Stimulated activated CD4-positive, alpha-beta T cell treated with anti-CD3 and anti-CD28 coated beads, Interleukin-12 subunit alpha, Interleukin-12 subunit beta, amount 100 ng/mL, for 48 hours (primary cell): ENCODE measurements at places on chromosomes 5 and 9.

GRCh38 chr9:125497906-125498305 is 209.1 kb downstream of the MAPKAP1 start:
- no peak for DNase-seq

- DNase-seq: no peak
Measured at GRCh38 chr9:21555911-21556310, 73.8 kb upstream of the IFNE start.

GRCh38 chr9:118561051-118561450 is 808.2 kb downstream of the BRINP1 start:
- no peak for DNase-seq

DNA sequence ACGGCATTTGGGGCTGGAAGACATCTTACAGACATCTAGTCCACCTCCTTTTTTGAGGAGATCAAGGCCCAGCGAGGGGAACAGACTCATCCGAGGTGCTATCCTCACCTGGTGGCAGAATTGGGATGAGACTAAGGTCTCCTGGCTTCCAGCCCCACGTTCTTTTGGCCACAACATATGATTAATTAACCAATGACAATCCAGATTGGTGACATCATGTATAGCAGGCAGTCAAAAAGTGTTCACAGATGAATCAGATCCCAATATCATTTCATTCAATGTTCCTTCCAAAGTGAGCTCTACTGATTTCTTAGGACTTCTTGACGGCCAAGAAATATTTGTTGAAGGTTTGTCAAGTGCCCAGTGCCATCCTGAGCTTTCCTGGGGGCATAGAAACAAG is 3.9 kb downstream of the CFAP77 start:
- no peak for DNase-seq

DNA sequence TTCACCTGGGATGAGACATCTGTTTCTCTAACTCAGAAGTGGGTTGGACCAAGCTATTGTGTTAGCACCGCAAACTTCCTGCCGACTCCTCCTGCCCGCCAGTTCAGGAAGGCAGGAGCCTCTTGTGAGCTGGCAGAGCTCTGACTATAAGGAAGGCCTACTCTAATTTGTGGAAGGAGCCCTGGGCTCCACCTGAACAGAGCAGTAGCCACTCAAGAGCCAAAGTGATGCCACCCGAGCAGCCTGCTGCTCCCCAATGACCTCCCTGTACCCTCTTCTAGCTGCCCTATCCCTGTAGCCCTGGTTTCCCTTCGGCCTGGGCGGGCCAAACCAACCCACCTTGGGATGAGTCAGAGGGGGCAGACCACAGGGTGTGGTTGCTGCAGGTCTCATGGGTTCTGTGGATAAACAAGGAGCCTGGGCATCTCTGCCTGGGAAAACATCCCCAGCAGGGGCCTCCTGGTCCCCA is 81.6 kb downstream of the PSD2 start:
- no peak for DNase-seq

DNA sequence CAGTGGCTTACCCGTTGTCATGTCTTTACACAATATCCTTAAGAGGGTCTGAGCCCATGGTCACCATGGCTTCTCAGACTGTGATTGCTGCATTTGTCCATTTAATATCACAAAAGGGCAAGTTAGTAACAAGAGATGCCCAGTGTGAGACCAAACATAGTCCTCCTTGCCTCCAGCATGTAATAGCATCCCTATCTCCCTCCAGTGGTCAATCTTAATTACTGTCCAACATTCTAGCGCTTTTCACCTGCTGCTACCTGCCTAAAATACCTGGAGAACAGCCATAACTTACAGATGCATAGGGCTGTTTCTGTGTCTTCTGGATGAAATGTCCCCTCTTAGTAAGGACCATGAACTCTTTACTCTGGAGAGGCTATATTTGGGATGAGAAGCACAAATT is 267.2 kb upstream of the DAB2 start:
- no peak for DNase-seq

DNA sequence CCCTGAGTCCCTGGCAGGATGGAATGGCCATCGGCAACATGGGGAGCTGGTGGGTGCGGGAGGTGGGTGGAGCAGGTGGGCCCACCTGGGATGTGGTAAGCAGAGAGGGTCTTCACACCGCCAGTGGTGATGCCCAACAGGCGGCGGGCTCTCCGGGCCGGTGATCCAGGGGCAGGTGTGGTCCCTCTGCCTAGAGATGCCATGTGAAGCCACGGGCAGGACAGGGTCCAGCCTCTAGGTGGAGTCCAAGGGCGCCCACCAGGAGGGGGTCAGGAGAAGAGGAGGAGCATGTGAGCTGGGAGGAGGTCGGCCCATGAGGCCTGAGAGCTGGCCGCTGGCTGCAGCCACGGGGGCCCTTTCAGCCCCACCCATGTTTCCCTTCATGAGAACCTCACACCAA is 221.1 kb downstream of the FANCC start:
- DNase-seq: no peak

DNA sequence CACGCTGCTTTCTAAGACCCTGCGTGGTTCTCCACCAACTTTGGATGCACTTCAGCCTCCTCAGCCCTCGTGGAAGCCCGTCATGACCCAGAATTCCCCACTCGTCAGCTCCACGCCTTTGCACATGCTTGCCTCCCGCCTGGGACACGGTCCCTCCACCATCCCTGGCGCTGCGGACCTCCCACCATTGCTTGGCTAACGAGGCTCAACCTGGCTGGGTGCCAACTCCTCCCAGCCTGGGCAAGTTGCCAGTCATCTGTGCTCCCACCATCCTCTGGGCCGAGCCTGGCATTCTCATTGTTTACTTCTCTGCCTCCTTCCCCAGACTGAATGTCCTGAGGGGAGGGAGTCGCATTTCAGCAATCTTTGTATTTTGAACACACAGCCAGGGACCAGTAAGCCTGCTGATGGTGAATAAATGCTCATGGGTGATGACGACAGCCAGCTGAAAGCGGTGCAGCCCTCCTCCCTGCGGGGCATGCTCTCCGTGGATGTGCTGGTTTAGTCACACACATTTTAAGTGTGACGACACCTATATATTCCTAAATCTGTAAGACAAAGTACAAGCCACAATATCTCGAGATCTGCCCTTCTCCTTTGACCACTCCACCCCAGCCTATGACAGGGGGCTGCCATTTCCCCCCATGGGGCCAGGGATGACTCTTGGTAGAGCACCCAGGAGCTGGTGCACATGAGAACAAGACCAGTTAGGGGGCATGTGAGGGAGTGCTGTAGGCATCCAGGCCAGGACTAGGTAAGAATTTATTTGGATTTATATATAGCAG is 37.6 kb downstream of the ANKRD33B start:
- no peak for DNase-seq

DNA sequence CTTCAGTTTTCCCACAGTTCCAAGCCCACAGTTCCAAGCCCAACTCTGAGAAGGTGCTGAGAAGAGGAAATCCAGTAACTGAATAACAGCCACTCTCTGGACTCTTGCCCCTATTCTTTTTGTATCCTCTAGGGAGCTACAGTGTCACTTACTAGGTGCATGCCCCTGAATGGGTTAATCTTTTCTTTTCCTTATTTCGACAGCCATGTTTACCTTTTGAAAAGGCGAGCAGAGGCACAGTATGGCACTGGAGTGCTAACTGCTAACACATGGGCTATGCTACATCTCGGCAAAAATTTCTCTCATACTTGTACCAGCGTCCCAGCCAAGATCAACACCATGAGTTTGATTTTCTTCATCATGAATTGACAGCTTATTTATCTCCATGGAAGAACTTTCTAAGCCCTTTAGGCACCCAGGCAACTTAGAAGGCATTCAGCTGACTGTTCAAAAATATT is 222.6 kb downstream of the EBF1 start:
- no peak for DNase-seq

GRCh38 chr5:68243681-68244080 is 28.1 kb downstream of the PIK3R1 start:
- no peak for DNase-seq
